Dorsolateral prefrontal cortex (tissue), 122 donors: ENCODE measurements at places on chromosomes 11 and 22.

DNA sequence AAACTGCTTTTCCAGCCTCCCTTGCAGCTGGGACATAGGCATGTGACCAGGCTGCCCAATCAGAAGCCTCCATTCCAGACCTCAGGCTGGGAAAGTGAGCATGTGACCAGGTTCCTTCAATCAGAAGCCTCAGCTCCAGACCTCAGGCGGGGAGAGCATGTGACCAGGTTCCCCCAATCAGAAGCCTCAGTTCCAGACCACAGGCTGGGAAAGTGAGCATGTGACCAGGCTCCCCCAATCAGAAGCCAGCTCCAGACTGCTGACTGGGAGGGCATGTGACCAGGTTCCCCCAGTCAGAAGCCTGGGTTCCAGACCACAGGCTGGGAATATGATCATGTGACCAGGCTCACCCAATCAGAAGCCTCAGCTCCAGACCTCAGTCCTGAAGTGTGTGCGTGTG is 11.7 kb upstream of the IL2RB start:
- no peak for DNase-seq

DNA sequence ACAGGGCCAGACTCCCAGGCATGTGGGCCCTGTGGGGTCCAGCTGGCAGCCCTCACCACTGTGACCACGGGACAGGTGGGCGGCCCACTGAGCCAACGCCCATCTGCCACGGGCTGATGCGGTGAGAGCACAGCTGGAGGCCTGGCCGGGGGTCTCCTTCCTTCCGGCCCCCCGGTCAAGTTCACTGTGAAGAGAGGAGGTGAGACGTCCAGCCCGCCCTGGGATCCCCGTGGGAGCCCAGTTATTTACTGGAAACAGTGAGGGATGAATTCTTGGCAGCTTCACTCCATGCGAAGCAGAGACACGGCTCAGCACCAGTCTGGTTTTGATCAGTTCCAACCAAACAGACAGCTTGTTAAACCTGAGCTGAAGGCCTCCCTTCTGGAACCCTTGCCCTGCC is 38.7 kb downstream of the WNT11 start:
- DNase-seq: no peak

GRCh38 chr22:45290410-45290936 is 5.7 kb downstream of the UPK3A start:
- DNase-seq: no peak

- DNase-seq: no peak
These were observed 5.2 kb upstream of the RAB3IL1 start for GRCh38 chr11:61922539-61922938.

GRCh38 chr22:25969901-25970300 is 199.4 kb upstream of the SEZ6L start:
- DNase-seq: no peak

DNA sequence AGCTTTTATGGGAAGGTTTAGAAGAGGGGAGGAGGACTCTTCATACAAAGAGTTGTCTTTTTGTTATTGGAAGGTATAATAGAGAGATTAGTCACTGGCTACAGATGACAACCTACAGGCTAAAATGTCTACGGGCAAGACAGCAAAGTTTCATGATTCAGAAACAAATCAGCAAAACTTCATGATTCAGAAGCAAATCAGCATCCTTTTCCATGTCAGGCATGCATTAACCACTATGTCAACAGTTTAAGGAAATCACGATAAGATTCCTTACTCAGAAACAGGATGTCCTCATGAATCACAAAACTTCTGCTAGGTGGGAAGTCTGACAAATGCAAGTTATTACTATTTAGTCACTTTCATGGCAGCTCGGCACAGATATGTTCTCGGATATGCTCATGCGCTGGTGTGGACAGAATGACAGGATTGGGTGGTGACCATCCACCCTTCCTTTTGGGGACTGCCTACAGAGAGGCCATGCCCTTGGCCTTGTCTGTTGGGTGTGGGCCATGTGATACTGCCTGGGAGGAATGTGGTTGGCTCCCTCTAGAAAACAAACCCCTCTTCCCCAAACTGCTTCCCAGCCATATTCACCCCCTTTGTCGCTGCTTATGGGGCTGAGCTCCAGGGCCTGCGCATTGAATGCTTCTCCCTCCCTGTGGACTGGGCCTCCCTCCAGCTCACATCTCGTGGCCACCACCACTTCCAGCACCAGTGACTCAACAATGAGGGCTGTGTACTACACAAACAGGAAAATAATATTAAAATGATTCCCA is 10.1 kb downstream of the C11orf91 start:
- DNase-seq: peak; percentile 43

GRCh38 chr11:126518071-126518971 is 162.8 kb downstream of the ST3GAL4 start:
- DNase-seq: no peak

- DNase-seq: no peak
These were observed 74.6 kb upstream of the SUSD2 start for GRCh38 chr22:24106385-24107381.

GRCh38 chr11:77193911-77194830 is 66.1 kb downstream of the MYO7A start:
- DNase-seq: no peak

GRCh38 chr22:44834065-44834464 is 81.7 kb downstream of the ARHGAP8 start:
- no peak for DNase-seq

- no peak for DNase-seq
These were observed 20.6 kb upstream of the FDX1 start for GRCh38 chr11:110409174-110409573.

- no peak for DNase-seq
These were observed 10.1 kb downstream of the STIM1 start for GRCh38 chr11:3865388-3866193.

- DNase-seq: no peak
These were observed 90.1 kb downstream of the STK33 start for GRCh38 chr11:8503910-8504364.

DNA sequence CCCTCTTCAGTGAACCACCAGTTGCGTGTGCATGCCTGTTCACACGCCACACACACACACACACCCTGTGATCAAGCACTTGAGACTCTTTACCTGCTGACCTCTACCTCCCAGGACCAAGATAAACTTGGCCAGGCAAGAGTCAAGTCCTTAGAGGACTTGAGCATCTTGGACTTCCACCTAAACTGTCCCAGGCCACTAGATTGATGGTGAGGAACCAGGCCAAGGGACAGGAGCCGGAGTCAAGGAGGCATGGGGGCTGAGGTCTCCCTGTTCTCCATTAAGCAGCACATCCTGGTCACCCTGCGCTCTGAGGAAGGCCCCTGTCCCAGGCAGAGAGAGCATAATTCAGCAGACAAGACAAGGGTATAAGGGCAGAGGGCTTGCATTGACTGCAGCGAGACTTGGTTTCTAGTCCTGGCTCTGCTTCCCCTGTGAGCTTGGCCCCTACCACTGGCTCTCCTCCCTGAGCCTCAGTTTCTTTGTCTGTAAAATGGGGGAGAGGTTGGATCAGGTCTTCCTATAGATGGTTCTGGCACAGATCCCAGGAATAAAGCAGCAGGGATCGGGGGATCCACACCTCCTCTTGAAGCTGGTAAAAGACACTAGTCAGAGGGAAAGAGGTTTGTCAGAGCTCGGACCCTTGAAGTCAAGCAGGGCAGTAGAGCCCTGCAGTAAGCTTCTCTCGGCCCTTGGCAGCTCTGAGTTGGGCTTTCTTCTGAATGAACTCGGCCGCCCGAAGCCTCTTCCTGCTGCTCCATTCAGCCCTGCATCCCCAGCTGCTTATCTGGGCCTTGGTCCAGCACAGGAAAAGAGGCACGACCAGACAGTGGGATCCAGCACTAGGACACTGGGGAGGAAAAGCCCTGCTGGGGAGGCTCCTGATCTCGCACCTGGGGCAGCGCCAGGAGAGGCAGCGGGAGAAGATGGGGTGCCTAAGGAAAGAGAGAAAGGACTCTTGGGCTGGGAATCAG is 2.0 kb downstream of the CREB3L1 start:
- peak; percentile 61 for DNase-seq

DNA sequence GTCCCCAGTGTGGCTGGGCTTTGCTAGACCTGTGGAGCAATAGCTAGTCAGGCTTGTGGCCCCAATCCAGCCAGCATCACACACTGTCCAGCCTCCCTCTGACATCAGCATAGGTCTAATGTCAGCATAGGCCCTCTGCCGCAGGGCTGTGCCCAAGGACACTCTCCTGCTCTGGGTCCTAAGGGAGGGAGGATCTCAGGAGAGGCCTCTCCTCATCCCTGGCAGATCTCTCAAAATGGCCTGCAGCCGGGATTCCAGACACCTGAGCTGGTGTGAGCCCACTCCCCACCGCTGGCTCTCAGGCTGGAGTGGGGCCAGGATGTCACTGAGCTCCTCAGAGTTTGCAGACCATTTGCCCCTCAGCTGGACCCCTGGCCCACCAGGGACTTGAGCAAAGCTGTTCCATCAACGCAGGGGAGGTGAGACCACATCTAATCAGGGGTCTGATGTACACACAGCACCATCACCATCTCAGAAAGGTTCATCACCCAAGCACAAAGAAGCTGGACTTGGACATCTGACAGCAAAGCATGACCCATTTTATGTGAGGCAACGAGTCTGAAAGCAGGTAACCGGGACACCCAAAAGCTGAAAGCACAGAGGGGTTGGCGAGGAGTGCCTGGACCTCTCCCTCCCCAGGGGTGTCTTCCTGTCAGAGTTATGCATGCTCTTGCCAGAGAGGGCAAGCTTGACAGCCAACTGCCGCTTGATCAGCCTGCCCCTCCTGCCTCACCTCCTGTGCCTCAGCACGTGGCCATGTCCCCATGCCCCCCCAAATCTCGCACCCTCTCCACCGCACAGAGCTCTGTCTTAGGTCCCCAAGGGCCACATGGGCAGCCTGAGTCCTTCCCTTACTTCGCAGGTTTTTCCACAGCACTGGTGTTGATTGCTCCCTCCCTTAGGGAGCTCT is 69.7 kb upstream of the SEPTIN5 start:
- DNase-seq: no peak

DNA sequence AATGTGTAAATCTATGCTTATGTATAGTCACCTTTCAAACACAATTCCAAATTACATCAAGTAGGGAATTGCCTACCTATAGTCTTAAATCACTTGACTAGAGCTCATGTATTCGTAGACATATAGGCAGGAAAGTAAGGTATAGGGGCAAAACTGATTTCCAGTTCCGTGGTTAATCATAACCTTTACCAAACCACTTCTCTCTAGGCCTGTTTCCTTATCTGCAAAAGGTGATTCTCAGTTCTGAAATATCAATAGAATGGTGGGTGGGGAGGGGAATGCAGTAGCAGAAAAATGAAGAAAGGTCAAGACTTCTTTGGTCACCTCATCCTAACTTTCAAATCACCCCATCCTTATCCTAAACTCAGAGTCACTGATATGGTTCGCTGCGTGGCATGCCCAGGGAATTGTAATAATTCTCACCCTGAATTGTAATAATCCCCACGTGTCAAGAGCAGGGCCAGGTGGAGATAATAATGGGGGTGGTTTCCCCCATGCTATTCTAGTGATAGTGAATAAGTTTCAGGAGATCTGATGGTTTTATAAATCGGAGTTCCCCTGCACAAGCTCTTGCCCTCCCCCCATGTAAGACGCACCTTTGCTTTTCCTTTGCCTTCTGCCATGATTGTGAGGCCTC is 1.9 kb upstream of the ANO5 start:
- no peak for DNase-seq

GRCh38 chr11:119378851-119379465 is 2.5 kb downstream of the USP2 start:
- no peak for DNase-seq

DNA sequence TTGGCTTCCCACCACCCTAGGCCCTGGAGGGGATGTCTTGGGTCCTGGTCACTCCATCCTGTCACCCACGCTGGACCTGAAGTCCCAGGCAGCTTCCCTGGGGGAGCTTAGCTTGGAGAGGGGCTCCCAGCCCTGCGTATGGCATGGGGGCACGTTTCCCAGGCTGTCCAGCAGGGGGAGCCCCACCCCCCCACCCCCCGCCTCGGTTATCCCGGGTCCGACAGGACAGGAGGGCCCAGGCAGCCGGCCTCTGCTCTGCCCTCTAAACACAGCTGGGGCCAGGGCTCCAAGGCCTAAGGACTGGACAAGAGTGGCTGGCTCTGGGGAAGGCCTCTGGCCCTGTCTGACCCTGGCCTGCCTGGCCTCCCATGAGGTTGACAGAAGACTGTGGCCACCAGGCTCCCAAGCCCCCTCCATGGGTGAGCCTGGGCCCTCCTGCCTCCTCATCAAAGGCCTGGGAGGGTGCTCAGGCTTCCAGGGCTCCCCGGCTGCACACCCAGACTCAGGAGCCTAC is 104.8 kb downstream of the NECTIN1 start:
- DNase-seq: no peak

DNA sequence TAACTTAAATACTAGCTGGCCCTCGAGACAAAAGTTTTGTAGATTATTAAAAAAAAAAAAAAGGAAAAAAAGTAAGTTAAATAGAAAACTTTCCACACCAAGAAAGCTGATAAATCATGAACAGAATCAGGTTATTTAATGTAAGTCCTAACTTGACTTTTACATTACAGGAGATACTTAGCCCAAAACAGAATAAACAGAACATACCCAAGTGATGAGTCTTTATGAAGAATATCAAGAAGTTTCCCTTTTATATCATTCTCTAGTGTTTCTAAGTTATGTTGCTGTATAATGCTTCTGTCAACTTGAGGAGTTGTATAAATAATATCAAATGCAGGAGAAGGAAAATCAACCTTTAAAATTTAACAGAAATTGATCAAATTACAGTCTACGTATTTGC is 44.5 kb upstream of the RPS13 start:
- DNase-seq: no peak

- DNase-seq: no peak
These were observed 393.1 kb downstream of the TMEM135 start for GRCh38 chr11:87430821-87431220.

DNA sequence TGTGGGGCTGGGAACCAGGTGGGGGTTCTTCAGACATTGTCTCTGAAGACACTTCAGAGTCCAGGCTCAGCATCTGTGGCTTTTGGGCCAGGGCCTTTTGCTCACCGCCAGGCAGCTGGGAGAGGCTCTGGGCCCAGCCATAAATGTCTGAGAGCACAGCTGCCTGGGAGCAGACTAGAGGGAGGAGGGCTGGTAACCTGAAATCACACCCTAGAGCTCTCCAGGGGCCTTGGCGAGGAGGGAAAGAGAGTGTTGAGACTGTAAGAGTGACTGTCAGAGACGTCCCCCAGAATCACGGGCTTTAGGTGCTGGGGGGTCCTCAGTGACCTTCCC is 4.1 kb downstream of the TRABD start:
- DNase-seq: no peak
